Urinary bladder (tissue), 4 donors: ENCODE measurements at places on chromosomes 3 and 15. TPM values are rescaled to one million over a fixed set of nuclear protein-coding genes. Genes with fewer than 3 reads are reported as not detected.

Gene LYZL4
- not detected for total RNA-seq

Gene TGM5
- 0.26 TPM for total RNA-seq

Gene SV2B
- total RNA-seq, result 4.5 TPM

Gene MORC1
- 0.90 TPM for total RNA-seq

Gene UQCC5
- 5.7 TPM for total RNA-seq

Gene CLPX
- 73.6 TPM for total RNA-seq

Gene UBL7
- 15.5 TPM for total RNA-seq

Gene FXR1
- total RNA-seq, result 211 TPM

Gene NSMCE3
- 10.2 TPM for total RNA-seq

Gene TMEM207
- total RNA-seq, result not detected

Gene GABRR3
- 0.11 TPM for total RNA-seq

Gene FURIN
- total RNA-seq, result 10.5 TPM

Gene FRMD5
- 2.9 TPM for total RNA-seq

Gene MYO5C
- total RNA-seq, result 11.6 TPM

Gene SPINT1
- total RNA-seq, result 31.4 TPM

Gene ASB14
- total RNA-seq, result 0.21 TPM

Gene ATP8B4
- total RNA-seq, result 24.3 TPM
